ENCODE measurements at places on chromosomes 13 and 19. TPM values are rescaled to one million over a fixed set of nuclear protein-coding genes. Genes with fewer than 3 reads are reported as not detected.
A peak's percentile ranks its signal among the peaks of the same experiment; 100 is the strongest.

DNA sequence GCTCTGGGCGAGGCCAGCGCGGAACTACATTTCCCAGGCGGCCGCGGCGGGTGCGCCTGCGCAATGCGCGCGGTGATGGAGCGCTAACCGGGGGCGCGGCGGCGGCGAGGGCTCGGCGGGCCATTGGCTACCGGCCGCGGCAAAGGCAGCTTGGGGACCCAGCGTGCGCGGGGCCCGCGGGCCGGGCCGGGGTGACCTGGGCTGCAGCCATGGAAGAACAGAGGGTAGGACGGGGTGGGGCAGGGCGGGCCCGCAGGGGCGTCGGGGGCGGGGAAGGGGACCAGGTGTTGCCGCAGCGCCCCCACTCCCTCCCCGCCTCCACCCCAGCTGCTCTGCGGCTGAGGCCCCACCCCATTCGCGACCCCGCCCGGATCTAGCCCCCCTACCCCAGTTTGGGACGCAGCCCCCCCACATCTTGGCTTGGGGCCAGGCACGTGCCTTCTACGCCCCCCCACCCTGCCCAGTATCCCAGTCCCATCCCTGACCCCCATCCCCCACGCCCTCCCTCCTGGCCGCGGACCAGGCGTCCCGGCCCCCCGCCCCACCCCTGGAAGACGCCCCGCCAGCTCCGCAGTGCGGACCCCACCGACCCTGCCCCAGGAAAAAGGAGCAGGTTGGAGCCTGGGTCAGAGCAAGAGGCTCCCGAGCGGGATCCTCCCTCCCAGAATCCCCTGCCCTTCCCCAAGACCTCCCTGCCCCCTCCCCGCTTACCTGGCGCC, at the start of gene FSD1:
Gene FSD1 (plus strand): TSS at position 61 of the 719 bp plus-strand sequence. CDS start 149 bp downstream, at position 210.
- peak; percentile 99 for DNase-seq

- no peak for DNase-seq
Measured at GRCh38 chr13:61316647-61317046, 99.0 kb downstream of the PCDH20 start.

The CEACAM4 gene
- not detected for polyA plus RNA-seq

DNA sequence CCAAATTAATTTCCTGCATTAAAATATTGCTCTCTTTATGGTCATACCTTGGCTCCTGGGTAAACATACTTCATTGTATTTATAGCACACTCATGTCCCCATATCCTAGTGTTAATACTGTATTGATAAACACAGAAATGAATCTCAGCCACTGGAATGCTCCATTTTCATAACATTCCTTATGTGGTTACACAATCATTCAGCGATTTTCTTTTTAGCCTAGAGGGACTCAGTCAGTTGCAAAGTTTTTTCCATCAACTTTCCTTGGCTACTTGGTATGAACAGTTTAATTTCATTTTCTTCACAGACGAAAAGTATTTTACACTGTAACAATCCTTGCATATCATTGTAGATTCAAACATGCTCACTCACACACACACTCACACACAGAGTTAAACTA, 471.5 kb downstream of the FGF14 start:
- no peak for DNase-seq

The KEAP1 gene
- 53.8 TPM for polyA plus RNA-seq

The TMED1 gene
- polyA plus RNA-seq: 77.7 TPM

- no peak for DNase-seq
Measured at GRCh38 chr13:23632048-23632582, 61.9 kb downstream of the TNFRSF19 start.

GRCh38 chr13:47420568-47420967, 523.7 kb upstream of the HTR2A start:
- no peak for DNase-seq

The ADGRE3 gene
- polyA plus RNA-seq: not detected

DNA sequence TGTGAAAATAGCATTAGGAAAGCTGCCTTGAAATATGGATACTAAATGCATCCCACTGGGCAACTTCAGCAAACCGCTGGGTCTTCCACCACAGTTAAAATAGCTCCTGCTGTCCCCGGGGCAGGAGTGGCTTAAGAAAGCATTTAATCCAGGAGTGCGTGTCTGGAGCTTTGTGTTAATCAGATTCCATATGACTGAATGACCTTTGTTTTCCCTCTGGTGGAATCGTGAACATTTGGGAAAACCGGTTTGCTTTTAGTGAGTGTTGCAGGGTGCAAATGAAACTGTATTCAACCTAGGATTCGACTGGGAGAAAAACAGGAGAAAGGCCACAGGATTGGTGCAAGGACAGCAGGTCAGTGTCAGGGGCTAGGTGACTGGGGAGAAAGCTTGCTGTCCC, 237.6 kb upstream of the MAB21L1 start:
- DNase-seq: peak; percentile 49

DNA sequence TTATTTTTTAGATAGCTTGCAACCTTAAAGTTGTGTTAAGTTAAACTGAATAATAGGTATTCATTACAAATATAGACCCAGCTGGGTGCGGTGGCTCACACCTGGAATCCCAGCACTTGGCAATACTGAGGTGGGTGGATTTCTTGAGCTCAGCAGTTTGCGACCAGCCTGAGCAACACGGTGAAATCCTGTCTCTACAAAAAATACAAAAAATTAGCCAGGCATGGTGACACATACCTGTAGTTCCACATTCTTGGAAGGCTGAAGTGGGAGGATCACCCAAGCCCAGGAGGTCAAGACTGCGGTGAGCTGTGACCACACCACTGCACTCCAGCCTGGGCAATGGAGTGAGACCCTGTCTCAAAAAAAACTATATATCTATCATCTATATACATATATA, 386.5 kb downstream of the PCDH17 start:
- DNase-seq: no peak

- no peak for DNase-seq
Measured at GRCh38 chr13:21309542-21310172, 133.2 kb downstream of the MRPL57 start.

- DNase-seq: no peak
Measured at GRCh38 chr13:41273831-41274441, 10.6 kb upstream of the MTRF1 start.

GRCh38 chr13:110978390-110978789, 63.5 kb upstream of the ANKRD10 start:
- DNase-seq: no peak

DNA sequence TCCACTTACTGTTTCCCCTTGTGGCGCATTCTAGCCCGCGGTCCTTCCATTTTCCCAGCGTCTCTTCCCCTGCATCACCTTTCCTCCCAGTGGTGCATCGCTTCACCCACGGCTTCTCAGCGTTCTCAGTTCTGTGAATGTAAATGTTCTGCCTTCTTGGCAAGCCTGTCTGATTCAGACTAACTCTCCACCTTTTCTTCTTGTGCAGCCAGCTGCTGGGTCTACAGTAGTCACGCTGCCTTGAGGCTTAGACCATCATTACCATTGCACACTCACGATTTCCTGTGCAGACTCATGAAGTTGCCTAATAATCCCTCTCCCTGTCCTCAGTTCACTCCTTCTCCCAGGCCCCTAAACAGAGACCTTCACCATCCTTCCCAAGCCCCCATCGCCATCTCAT, 75.0 kb downstream of the DHRS12 start:
- no peak for DNase-seq

The FGF14 gene
- polyA plus RNA-seq: 0.36 TPM

Data from SK-N-SH (cell line).